Lower lobe of right lung (tissue), 2 donors: ENCODE measurements at places on chromosomes 2 and 18. TPM values are rescaled to one million over a fixed set of nuclear protein-coding genes. Genes with fewer than 3 reads are reported as not detected.

- H3K27me3 ChIP-seq, result no peaks in the 10 kb centered on the region
- H3K4me3 ChIP-seq, result no peak overlapping the region
- H3K27ac ChIP-seq, result no peak overlapping the region
- DNase-seq, result no peak
Observed at GRCh38 chr2:144358979-144359541, 160.9 kb downstream of the ZEB2 start.

DNA sequence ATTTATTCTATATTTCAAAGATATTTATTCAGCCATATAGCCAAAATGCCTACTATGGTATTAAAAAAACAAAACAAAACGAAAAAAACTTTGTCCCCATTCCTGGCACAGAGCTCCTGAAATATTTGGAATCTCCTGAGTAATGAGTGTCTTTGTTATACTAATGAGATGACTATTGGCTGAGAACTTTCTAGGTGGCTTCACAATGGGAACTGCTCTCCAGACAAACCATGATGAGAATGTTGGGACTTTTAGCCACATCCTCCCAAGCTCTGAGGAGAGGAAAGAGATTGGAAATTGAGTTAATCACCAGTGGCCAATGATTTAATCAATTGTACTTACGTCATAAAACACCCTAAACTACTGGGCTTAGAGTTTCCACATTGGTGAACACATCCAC lies 631.8 kb upstream of the SETBP1 start:
- no peaks in the 10 kb centered on the region for H3K27me3 ChIP-seq
- no peaks in the 10 kb centered on the region for H3K4me1 ChIP-seq
- no peak for DNase-seq

GEN1 gene
- 9.0 TPM for total RNA-seq

- no peaks in the 10 kb centered on the region for H3K27me3 ChIP-seq
- peak; percentile 75 for DNase-seq
- no peaks in the 10 kb centered on the region for H3K36me3 ChIP-seq
- H3K4me1 ChIP-seq, result peaks cover 20% of the 10 kb centered on the region
- peak overlapping the region; percentile 97 for H3K27ac ChIP-seq
Observed at GRCh38 chr2:17752892-17753802, 463 bp downstream of the SMC6 start.

IL36A gene
- total RNA-seq, result not detected

GRCh38 chr18:57352761-57353136 lies 392 bp downstream of the ST8SIA3 start:
- no peaks in the 10 kb centered on the region for H3K4me1 ChIP-seq
- no peak for DNase-seq
- H3K27ac ChIP-seq, result no peak overlapping the region
- H3K27me3 ChIP-seq, result peaks cover 79% of the 10 kb centered on the region
- H3K36me3 ChIP-seq, result no peaks in the 10 kb centered on the region
- H3K4me3 ChIP-seq, result no peak overlapping the region

- H3K4me1 ChIP-seq, result peaks cover 9% of the 10 kb centered on the region
- peaks cover 32% of the 10 kb centered on the region for H3K36me3 ChIP-seq
- no peaks in the 10 kb centered on the region for H3K27me3 ChIP-seq
- no peak overlapping the region for H3K4me3 ChIP-seq
- DNase-seq, result peak; percentile 85
Observed at GRCh38 chr2:96554293-96555145, 18.0 kb downstream of the ARID5A start.

CCDC150 gene
- total RNA-seq, result 1.5 TPM

- no peak overlapping the region for H3K27ac ChIP-seq
- no peak overlapping the region for H3K4me3 ChIP-seq
- no peaks in the 10 kb centered on the region for H3K36me3 ChIP-seq
- H3K27me3 ChIP-seq, result no peaks in the 10 kb centered on the region
- no peaks in the 10 kb centered on the region for H3K4me1 ChIP-seq
Observed at GRCh38 chr2:2547911-2548310, 216.8 kb upstream of the MYT1L start.

GRCh38 chr2:194545978-194546377 lies 1111.0 kb upstream of the SLC39A10 start:
- no peaks in the 10 kb centered on the region for H3K4me1 ChIP-seq
- no peak overlapping the region for H3K27ac ChIP-seq
- H3K36me3 ChIP-seq, result no peaks in the 10 kb centered on the region
- DNase-seq, result no peak
- H3K4me3 ChIP-seq, result no peak overlapping the region

RNPEPL1 gene
- 102 TPM for total RNA-seq

DNA sequence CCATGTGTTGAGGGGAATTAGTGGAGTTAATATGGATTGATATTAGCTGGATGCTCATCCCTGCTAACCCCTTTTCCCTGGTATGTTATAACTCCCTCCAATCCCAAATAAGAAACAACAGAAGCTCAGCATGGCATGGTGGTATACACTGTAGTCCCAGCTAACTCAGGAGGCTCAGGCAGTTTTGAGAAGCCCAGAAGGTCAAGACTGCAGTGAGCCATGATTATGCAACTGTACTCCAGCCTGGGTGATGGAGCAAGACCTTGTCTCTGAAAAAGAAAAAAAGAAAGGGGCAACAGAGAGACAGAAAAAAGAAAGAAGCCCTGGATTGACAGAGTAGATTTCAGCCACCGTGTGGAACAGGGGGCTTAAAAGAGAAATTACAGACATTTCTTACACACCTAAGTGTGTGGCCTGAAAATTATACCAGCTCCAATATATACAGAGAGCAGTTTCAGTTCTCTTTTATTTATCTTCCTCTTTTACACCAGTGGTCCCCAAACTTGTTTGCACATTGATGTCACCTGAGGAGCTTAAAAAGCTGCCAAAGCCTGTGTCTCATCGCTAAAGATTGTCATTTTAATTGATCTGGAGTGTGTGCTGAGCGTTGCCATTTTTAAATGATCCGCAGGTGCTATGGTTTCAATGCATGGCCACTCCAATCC lies 203.6 kb downstream of the UBE2E3 start:
- H3K4me3 ChIP-seq, result no peak overlapping the region
- H3K27ac ChIP-seq, result no peak overlapping the region
- H3K36me3 ChIP-seq, result no peaks in the 10 kb centered on the region
- H3K4me1 ChIP-seq, result no peaks in the 10 kb centered on the region
- no peak for DNase-seq
- no peaks in the 10 kb centered on the region for H3K27me3 ChIP-seq

THOC1 gene
- 31.1 TPM for total RNA-seq

GALNT5 gene
- 33.9 TPM for total RNA-seq

MAP3K19 gene
- 7.2 TPM for total RNA-seq

DNA sequence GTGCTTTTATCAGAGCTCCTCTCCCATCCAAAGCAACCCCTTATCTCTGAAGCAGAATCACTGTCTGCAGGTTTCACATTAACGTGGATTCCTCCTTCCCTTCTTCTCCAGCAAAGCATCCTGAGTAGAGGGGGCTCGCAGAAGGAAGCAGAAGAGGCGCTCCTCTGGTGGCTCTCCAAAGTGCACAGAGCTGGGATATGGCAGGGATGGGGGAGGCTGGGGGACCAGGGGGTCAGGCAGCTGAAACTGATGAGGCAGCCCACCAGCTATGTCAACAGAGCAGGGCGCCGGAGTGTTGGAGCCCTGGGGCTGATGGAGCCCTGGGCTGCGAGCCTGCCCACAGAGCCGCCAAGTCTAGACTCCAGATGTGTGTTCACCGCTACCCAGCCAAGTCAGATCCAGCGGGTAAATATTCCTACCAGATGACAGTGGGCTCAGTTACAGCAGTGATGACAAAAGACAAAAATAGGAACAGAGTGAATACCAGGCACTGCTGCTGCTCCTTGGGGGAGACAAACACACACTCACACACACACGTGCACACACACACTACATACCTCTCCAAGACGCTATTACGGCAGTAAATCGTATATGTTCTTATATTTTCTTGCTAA lies 678.3 kb upstream of the ID2 start:
- no peaks in the 10 kb centered on the region for H3K27me3 ChIP-seq
- H3K4me3 ChIP-seq, result no peak overlapping the region
- no peaks in the 10 kb centered on the region for H3K36me3 ChIP-seq
- no peak overlapping the region for H3K27ac ChIP-seq
- H3K4me1 ChIP-seq, result no peaks in the 10 kb centered on the region
- DNase-seq, result no peak

COQ10B gene
- 24.3 TPM for total RNA-seq

UCN gene
- total RNA-seq, result 4.0 TPM

DNA sequence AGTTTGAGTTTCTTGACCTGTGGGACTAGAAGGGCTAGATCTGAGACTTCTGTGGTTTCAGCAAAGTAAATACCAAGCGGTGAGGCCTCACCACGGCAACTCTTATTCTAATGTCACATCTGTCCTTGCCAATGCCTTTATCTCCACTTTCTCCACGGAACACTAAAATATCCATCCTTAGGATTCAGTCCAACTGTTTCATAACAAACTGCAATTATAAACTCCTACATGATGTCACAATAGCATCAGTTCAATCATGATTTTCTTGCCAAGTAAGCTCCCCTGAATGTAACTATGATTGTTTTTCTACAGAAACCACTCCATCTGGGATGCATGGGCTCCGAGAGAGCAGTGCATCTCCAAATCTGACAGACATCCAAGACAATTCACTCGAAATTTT lies 79.6 kb downstream of the LRATD1 start:
- H3K4me1 ChIP-seq, result no peaks in the 10 kb centered on the region
- no peak for DNase-seq
- H3K36me3 ChIP-seq, result no peaks in the 10 kb centered on the region
- no peak overlapping the region for H3K27ac ChIP-seq
- no peaks in the 10 kb centered on the region for H3K27me3 ChIP-seq

DNA sequence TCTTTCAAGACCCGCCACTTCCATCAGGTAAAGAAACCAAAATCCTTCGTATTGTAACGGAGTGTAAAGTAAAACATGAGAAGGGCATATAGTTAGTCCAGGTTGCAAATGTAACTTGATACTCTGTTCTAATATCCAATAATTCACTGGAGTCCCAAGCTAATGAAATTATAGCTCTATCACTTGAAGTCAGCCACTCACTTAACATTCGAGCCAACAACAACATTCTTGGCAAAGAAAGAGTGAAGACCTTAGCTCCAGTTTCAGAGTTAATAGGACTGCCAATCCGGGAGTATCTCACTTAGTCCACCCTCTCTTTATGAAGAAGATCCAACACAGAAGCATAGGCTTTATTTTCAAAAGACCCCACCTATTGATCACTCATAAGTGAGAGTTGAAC lies 298.0 kb upstream of the SOX11 start:
- no peak overlapping the region for H3K27ac ChIP-seq
- H3K4me1 ChIP-seq, result no peaks in the 10 kb centered on the region
- H3K36me3 ChIP-seq, result no peaks in the 10 kb centered on the region
- no peak for DNase-seq

CHRNG gene
- not detected for total RNA-seq

DNA sequence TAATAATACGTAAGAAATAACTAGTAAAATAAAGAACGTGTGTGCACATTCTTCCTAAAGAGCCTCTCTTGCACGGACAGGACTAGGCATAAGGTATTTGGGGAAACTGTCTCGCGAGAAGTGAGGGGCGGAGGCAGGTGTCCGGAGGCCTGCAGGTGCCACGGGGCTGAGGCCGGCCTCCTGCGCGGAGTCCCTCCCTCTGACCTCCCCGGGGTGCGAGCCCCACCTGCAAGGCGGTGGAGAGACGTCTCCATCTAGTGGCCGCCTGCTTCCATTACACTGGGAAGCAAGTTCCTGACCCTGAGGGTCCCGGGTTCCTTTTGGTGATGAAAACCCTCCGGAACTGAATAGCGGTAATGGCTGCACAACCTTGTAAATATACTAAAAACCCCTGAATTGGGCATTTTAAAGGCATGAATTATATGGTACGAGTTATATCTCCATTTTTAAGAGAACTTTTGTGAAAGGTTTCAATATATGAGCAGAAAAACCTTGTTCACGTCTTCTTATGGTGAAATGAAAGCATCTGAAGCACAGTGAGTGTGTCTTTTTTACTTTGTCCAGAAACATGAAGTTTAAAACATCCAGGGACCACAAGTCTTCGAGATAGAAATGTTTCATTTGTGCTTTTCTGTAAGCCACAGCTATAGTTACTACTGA lies 35.5 kb upstream of the CTDP1 start:
- no peak overlapping the region for H3K4me3 ChIP-seq
- peaks cover 4% of the 10 kb centered on the region for H3K27me3 ChIP-seq
- no peak overlapping the region for H3K27ac ChIP-seq
- peak; percentile 73 for DNase-seq

GRCh38 chr2:234308813-234309195 lies 188.1 kb downstream of the ARL4C start:
- H3K27ac ChIP-seq, result no peak overlapping the region
- no peaks in the 10 kb centered on the region for H3K36me3 ChIP-seq
- H3K4me1 ChIP-seq, result no peaks in the 10 kb centered on the region

DNA sequence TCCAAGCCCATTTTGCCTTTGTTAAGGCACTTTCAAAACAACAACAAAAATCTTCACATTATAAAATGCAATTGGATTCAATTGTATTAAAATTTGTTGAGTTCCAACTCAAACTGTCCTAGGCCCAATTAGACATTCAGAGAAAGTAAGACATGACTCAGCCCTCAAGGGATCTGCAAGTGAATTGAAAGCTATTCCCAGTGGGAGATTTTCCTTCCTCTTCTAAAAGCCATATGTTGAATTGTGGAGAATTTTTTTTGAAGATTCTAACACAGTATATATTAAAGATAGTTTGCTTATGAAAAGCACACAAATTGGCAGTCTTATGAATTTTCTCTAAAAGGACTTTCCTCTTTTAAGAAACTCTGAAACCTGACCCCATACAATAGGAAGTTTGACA lies 268.0 kb upstream of the PARD3B start:
- H3K36me3 ChIP-seq, result no peaks in the 10 kb centered on the region
- no peaks in the 10 kb centered on the region for H3K27me3 ChIP-seq
- DNase-seq, result no peak
- H3K4me3 ChIP-seq, result no peak overlapping the region

MPP4 gene
- 0.30 TPM for total RNA-seq

- H3K36me3 ChIP-seq, result no peaks in the 10 kb centered on the region
- no peak overlapping the region for H3K4me3 ChIP-seq
- no peak for DNase-seq
- H3K27ac ChIP-seq, result no peak overlapping the region
- H3K4me1 ChIP-seq, result no peaks in the 10 kb centered on the region
Observed at GRCh38 chr2:210901326-210901725, 344.9 kb downstream of the CPS1 start.

GRCh38 chr18:61939046-61939674 lies 46.4 kb upstream of the RNF152 start:
- no peaks in the 10 kb centered on the region for H3K4me1 ChIP-seq
- no peaks in the 10 kb centered on the region for H3K27me3 ChIP-seq
- no peaks in the 10 kb centered on the region for H3K36me3 ChIP-seq
- no peak for DNase-seq

DNA sequence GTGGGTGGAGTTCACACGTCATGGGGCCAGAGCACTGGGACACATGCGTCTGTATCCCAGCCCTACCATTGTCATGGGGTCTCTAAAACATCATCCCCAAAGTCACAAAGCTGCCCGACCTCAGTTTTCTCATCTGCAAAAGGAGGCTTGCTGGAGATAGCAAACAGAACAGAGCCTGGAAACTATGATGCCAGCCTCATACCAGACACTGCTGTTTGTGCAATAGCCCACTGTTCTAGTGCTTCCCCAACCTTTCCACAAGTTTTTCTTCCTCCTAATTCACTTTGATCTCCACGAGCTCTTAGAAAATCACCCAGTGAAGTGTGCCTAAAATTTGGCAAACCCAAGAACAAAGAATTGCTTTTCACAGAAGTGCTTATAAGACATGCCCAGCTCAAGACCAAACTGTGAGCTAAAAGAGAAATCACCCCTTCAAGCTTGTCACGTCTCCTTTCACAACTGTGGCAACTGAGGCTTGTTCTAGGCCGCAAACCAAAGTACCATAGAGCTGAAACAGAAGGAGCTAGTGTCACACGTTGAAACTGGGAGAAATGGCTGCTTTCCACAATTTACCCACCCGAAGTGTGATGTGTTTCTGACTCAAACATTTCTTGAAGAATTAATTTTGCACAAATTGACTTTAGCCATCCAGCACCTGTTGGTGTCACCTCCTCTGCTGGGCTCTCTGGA lies 162.7 kb upstream of the ID2 start:
- H3K4me3 ChIP-seq, result no peak overlapping the region
- H3K27ac ChIP-seq, result no peak overlapping the region
- H3K4me1 ChIP-seq, result peaks cover 19% of the 10 kb centered on the region
